ENCODE measurements at places on chromosomes 12 and 14. TPM values are rescaled to one million over a fixed set of nuclear protein-coding genes. Genes with fewer than 3 reads are reported as not detected.

- DNase-seq: no peak
These were observed 21.8 kb upstream of the DCN start for GRCh38 chr12:91204421-91204820.

DNA sequence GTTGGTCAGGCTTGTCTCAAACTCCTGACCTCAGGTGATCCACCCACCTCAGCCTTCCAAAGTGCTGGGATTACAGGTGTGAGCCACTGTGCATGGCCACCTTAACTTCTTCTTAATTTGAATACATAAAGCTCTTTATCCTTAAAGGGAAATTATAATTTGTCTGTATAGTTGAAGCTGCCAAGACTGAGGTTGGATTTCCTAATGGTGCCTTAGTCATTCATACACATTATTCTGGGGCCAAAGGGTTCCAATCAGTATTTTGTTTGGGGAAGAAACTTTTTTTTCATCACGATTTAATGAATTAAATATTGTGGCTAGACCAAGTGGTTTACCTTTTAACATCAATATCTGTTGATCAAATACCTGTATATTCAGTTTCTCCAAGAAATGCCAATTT is 135.9 kb downstream of the SYT1 start:
- DNase-seq: no peak

DNA sequence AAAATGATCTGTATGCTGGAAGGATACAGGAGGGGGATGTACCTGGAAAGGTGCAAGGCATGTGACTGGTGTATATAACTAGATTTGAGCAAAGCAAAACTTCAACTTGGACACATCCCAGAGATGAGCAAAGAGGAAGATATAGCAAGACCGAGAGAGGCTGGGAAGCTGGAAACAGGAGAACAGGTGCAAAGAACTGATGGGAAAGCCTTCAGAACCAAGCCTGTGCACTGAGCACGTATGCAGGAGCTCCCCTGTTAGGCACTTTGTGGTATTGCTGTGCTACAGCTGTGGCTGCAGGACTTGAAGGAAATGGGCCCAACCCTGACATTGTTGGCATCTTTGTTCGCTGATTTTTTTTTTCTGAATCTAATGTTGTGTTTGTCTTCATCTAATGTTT is 120.7 kb upstream of the PWP1 start:
- no peak for DNase-seq

DNA sequence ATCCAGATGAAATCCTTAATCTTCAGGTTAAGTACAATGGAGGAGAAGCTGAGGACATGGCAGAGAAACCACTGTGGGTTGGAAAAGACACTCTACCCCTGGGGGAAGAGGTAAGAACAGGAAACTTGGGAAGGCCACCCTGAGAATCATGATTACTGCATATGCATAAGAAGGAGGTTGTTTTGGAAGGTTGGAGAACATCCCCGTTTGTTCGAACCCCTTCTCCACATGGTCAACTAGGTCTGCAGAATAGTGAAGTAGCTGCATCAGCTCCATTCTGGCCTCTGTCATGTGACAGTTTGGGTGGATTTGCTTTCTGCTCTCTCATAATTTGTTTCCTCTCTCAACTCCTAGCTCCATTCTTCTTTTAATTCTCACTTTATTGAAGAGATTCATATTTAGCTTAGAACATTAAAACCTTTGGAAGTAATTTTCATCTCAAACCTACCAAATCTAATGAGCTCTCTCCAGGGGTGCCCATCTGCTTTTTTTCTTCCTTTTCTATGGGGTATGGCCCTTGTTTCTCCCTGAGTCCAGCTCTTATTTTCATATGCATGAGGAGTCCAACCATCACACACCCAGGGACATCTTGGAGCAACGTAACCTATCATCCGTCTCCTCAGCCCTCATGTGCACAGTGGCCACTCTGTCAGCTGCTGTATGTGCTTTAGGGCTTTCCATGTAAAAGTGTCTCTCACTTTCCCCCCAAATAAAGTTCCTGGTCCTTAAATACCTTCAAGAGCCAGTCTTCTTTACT is 820.3 kb downstream of the TMEM121 start:
- no peak for DNase-seq

DNA sequence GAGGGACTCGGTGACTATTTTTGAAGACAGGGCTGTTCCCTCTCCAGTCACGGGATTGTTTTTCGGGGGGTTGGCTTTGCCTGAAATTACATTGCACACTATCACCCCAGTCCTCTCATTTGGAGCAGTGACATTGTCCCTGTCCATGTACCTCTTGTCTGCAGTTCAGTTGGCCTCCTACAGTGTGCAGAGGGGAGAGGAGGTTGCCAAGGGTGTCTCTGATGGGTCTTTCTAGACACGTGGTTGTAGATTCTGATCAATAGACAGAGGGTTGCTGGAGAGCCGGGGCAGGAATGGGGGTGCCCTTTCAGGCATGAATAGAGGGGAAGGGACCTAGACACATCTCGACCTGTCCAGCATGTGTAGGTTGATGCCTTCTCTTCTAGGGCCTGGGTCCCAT is 1.2 kb downstream of the TMEM120B start:
- DNase-seq: no peak

- no peak for DNase-seq
These were observed 73.9 kb upstream of the TBX5 start for GRCh38 chr12:114479831-114480230.

DNA sequence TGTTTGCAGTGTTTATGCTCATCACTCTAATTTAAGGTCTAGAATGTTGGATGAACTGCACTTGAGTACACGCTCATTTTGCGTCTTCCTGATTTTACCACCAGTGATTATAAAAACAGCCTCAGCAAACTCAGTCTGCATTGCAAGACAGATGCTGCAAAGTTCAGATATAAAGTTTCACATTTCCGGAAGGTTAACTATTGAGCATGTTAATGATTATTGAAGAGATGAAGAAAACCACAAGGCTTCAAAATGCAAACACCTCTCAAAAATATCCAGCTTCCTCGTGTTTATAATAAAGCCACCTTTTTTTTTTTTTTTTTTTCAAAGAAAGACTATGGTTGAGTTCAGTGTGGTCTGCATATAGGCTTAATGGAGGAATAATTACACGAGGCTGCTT is 92.1 kb upstream of the BMP4 start:
- DNase-seq: no peak

DNA sequence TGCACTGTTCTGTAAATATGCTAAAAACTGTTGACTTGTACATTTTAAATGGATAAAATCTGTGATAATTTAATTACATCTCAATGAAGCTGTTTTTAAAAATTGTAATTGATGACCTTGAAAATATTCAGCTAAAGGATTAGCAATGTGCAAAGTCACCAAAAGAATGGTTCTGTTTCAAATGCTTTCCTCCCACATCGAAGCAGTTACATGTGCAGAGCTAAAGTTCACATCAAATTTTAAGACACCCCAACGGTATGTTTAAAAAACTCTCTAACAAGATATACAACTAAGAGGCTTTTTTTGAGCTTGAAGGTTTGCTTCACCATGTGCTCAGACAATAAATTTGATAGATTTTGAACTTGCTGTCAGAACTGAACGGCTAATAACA is 114.6 kb upstream of the KRAS start:
- no peak for DNase-seq

DNA sequence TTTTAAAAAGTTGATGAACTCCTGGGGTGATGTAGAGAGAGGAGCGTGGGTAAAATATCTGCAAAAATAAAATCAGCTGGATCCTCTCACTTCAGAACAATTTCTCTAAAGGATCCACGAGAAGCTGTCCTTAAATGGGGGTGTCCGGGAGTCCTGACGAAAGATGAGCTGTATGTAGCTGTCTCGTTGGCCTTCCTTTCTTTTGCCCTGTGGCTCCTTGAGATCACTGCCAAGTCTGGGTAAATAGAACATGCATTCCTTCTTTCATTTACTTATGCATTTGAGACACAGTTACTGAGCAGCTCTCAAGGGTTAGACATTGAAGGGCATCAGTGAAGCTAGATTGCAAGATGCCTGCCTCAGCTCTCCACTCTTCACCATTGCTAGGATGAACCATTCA is 35.2 kb upstream of the TXNRD1 start:
- DNase-seq: no peak

DNA sequence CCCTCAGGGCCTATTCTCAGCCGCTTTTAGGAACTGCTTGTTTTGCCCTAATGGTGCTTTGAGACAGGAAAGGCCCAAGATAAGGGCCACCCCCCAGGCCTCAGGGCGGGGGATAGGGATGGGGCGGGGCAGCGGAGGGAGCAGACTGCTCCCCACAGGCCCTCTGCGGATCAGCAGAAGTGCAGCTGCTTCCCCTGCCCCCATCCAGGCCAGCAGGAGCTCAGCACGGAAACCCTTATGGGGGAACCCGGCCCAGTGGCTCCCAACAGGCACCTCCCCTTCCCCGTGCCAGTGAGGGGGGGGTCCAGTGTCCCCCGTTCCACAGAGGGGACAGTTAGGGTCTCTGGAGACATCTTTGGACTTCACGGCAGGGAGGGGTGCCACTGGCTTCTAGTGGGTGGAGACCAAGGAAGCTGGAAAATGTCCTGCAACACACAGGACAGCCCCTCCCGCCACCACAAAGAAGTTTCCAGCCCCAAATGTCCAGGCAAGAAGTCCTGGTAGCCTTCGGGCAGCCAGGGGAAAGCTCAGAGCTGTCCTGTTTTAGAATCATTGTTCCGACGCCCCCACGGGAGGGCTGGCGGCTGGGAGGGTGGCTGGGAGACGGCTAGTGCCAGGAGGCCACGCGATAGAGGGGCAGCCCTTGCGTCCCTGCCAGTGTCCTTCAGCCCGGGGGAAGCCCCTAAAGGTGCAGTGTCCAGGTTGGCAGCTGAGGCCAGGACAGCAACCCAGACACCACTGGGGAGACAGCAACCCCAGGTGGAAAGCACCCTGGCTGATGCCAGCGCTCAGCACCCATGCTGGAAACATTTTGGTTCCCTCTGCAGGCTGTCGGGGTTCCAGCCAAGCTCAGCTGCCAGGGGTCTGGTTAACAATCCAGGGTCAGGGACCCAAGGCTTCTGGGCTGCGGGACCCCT is 10.4 kb upstream of the GPR132 start:
- no peak for DNase-seq

DNA sequence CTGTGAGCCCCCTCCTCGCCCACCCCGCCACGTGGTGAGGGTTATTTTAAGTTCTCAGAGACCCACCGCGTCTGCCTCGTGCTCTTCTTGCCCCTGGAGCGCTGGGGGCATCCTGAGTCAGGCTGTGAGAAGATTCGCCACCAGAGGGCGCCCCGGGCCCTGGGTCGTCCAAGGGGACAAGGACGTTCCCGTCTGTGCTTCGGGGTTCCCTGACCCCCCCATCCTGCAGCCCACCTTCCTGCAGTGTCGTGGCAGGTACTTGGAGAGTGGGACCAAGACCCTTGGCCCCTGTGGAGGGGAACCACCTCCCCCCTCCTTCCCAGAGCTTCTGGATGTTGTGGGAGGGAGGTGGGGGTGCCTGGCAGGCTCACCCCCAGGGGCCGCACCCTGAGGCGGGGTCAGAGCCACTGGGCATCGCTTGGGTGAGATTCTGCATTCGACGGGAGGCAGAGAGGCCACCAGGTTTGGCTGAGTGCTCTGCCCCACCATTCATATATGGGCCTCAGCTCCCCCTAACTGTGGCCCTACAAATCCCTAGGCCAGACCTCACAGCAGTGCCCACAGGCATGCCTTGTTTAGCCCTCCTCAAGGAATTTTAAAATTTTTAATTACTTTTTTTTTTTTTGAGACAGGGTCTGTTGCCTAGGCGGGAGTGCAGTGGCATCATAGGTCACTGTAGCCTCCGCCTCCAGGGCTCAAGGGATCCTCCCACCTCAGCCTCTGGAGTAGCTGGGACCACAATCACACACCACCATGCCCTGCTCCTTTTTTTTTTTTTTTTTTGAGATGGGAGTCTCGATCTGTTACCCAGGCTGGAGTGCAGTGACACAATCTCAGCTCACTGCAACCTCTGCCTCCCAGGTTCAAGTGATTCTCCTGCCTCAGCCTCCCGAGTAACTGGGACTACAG is 17.0 kb downstream of the RHOF start:
- DNase-seq: peak; percentile 96

The ART4 gene
- not detected for total RNA-seq

The TMEM260 gene
- total RNA-seq: 11.6 TPM

The KRT79 gene
- 0.25 TPM for total RNA-seq
